ENCODE measurements at places on chromosomes 4 and X.

DNA sequence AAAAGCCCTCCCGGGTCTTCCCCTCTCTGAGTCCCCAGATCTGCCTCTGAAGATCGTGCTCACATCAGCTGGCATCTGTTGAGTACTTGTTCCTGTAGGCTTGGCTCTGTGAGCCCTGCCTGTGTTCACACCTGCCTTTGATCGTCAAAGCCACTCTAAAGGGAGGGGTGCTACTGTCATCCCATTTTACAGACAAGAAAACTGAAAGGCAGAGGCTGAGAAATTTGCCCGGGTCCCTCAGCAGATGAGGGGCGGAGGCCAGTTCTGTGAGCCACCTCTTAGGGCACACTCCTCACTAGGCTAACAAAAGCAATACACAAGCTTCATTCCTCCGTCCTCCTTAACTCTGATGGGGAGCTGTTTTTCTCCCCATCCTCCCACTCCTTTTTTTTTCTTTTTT, 655 bp downstream of the CYTL1 start:
- no peak for DNase-seq

- DNase-seq = no peak
Measured at GRCh38 chr4:66820681-66821080, 724.6 kb downstream of the CENPC start.

GRCh38 chr4:80592950-80593349, 257.4 kb downstream of the CFAP299 start:
- DNase-seq = no peak

- no peak for DNase-seq
Measured at GRCh38 chrX:102138064-102138463, 4.2 kb downstream of the TCEAL6 start.

DNA sequence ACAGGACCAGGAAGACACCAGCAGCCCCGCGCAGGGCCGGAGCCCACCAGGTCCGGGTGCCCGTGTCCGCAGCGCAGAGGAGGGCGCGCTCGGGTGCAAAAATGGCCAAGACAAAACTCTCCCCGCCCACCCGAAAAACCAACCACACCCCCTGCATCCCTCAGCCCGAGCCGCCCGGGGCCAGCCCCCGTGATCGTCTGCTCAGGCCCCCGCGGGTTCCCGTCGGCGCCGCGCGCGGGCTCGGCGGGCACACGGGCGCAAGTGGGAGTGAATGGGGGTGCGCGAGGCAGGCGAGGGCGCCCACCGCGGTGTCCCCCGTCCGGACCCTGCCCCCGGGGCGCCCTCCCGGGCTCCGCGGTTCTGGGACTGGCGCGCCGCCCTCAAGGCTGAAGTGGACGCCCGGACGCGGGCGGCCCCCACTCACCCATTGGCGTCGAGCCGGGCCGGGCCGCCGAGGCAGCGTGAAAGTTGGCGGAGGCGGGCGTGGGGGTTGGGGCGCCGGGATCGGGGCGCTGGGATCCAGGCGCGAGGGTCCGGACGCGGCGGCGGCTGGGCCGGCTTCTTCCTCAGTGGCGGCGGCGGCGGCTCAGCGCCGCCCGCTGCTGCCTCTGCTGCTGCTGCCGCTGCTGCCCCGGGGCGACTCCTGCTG, 393 bp downstream of the SH3KBP1 start:
- peak; percentile 80 for DNase-seq

- peak; percentile 81 for DNase-seq
Measured at GRCh38 chr4:110197529-110198042, 829 bp downstream of the ELOVL6 start.

GRCh38 chr4:3644849-3645627, 112.8 kb upstream of the LRPAP1 start:
- DNase-seq = no peak

GRCh38 chr4:8157944-8158709, 486 bp downstream of the ABLIM2 start:
- no peak for DNase-seq

DNA sequence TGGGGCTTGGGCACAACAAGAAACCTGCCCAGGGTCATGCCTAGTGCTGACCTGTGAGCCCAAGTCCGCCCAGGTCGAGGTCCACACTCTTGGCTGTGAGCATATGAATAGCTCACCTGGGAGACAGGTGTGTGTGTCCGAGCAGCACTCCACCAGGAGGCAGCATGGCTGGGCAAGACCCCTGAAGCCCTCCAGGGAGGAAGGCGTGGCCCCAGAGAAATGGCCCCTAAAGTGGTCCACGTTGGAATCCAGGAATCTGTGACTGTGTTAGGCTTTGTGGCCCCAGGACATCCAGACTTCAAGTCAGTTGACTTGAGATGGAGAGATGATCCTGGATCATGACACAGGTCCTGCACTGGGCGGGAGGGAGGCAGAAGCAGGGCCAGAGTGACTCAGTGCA, 138.8 kb downstream of the CPZ start:
- no peak for DNase-seq

- no peak for DNase-seq
Measured at GRCh38 chrX:2572740-2573139, 72.0 kb upstream of the DHRSX start.

DNA sequence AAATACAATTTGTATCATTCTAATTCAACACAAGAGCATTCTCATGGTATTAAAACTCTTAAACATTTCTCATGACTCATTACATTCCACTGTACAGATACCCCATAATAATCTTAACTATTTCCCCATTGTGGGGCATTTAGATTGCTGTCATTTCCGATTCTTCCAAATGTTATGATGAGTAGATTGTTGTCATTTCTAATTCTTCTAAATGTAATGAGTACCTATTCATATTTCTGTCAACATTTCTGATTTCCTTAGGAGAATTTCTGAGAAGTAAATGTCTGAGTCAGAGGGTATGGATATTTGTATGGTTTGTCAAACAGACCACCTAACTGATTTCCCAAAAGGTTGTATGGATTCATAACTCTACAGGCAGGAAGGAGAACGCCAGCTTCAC, 8.3 kb downstream of the S100G start:
- no peak for DNase-seq

- DNase-seq = no peak
Measured at GRCh38 chr4:130542953-130543352, 1447.0 kb downstream of the C4orf33 start.

DNA sequence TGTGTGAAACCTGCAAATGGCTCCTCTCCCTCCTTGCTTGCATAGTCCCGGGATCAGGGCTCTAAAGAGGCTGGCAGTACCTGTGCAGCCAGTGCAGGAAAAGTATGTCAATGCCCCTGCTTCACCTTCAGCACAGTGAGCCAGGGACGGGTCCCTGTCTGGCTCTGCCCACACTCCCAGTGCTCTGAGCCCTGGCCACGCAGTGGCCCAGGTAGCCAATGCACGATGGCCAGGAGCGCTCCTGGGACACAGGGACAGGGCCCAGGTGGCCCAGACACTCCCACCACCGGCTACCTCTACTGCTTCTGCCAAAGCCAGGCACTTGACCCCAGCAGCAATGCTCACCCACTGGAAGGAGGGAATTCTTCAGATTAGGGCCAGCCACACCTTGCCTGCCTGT, 68.0 kb upstream of the MAGEA10 start:
- DNase-seq = no peak

GRCh38 chrX:130079824-130080406, 30.4 kb downstream of the ELF4 start:
- peak; percentile 65 for DNase-seq

GRCh38 chr4:17120761-17121160, 222.3 kb upstream of the LDB2 start:
- DNase-seq = no peak

DNA sequence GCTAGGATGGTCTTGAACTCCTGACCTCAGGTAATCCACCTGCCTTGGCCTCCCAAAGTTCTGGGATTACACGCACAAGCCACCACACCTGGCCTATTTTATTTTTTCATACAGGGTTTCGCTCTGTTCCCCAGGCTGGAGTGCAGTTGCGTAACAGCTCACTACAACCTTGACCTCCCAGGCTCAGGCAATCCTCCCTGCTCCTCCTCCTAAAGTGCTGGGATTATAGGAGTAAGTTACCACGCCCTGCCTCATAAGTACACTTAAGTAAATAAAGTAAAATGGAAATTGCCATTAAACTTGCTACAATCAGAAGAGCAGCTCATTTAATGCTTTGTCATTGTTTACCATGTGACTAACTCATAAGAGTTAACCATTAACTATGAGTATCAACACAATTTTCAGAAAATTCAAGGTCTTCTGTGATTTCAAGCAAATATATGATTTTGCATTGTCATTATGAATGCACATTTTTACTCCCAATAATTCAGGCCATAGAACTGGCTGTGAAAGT, 12.3 kb downstream of the UGDH start:
- DNase-seq = peak; percentile 72

DNA sequence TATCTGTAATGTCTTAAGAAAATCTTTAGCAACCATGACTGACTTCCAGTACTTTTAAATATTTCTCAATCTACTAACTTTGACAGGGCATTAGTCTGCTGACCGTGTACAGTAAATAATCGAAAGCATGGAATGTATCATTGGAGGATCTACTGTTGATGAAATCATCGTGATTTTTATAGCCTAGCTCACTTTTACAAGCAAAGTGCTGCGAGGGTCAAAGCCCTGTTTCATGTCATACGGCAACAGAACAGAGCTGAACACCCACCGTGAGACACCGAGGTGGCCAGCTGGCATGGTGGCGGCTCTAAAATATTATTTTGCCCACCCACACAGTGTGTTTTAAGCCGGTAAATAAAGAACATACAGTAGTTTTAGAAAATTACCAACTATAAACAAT, 679.3 kb downstream of the FAT4 start:
- no peak for DNase-seq

- peak; percentile 79 for DNase-seq
Measured at GRCh38 chr4:165355900-165356300, 22.9 kb upstream of the CPE start.

DNA sequence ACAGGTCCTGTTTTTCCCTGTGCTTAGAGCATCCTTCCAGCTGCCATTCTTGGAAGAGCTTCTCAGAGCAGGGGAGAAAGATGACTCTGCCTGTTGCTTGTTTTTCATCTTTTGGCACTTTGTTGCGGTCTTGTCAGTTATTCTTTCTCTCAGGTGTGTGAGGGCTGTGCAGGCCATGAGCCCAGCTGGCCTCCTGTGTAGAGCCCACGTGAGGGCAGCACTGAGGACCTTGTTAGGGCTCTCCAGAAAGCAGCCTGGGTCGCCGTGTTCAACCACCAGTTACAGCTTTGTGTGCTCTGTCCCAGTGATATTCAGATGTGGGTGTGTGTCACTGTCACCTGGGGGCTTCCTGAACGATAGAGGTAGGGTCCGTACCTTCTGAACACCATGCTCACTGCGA, 52.8 kb downstream of the NOP14 start:
- DNase-seq = no peak

- DNase-seq = no peak
Measured at GRCh38 chrX:117990438-117990837, 126.2 kb downstream of the KLHL13 start.

DNA sequence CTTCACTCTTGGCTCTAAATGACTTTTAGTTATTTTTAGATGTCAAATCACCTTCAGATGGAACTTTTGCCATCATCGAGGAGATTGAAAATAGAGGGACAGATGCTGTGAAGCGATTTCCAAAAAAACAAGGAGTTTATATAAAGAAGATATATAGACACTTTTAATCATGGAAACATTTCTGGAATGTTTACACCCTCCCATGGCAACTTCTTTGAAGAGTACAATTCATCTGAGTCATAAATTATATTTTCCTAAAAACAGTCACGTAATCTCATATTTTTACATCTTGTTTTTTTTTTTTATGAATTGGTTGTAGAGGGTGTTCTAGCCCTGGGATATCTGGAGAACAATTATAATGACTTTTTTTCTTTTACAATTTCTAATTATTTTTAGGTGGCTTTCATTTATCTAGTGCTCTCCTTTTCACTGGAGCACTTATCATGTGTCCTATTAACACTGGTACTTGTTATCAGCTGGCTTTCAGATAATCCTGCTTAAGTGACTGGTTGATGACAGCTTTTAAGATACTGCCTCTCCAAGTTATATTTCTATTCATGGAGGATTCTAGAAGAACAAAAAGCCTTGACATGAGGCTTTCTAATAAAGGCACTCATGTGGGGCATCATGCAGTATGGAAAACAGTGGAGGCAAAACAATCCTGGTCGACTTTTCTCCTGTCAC, 24.9 kb downstream of the PCDH7 start:
- no peak for DNase-seq

DNA sequence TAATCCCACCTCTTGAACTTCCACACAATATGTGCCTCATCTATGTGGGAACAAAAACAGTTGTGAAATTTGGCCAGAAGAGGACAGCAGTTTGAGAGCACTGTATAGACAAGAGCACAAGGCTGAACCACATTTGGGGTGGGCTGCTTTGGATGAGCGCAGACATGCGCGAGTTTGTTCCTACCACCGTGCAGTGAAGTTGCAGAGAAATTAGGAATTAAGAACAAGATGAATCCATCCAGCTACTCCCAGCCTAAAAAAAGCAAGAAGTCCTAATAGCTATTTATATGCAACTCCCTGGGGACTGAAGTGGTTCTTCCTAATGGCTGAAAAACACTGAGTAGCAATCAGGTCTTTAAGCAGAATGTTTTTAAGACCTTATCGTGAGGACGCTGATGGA, 1.0 kb downstream of the GAB3 start:
- no peak for DNase-seq
